ENCODE measurements at places on chromosomes 6 and 20.
A peak's percentile ranks its signal among the peaks of the same experiment; 100 is the strongest.

DNA sequence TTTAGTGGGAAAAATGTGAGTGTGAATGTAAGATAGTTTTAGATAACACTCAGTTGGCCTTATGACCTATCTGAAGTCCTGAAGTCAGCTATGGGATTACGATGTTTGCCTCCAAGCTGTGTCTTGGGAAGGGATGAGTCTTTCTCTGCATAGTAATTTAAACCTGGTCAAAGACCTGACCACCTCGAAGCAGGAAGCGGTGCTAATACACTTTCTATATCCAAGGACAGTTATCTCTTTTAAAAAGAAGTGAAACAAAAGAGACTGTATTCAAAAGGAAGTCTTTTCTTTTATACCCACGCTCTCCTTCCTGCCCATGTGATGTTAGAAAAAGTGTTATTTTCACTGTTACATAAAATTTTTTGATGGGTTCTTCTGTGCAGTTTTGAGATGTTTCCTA, 94.9 kb downstream of the JARID2 start:
- DNase-seq, result no peak

- no peak for DNase-seq
Observed at GRCh38 chr20:23021951-23022350, 13.2 kb upstream of the SSTR4 start.

GRCh38 chr6:158619922-158620801, 24.4 kb downstream of the DYNLT1 start:
- DNase-seq, result no peak

DNA sequence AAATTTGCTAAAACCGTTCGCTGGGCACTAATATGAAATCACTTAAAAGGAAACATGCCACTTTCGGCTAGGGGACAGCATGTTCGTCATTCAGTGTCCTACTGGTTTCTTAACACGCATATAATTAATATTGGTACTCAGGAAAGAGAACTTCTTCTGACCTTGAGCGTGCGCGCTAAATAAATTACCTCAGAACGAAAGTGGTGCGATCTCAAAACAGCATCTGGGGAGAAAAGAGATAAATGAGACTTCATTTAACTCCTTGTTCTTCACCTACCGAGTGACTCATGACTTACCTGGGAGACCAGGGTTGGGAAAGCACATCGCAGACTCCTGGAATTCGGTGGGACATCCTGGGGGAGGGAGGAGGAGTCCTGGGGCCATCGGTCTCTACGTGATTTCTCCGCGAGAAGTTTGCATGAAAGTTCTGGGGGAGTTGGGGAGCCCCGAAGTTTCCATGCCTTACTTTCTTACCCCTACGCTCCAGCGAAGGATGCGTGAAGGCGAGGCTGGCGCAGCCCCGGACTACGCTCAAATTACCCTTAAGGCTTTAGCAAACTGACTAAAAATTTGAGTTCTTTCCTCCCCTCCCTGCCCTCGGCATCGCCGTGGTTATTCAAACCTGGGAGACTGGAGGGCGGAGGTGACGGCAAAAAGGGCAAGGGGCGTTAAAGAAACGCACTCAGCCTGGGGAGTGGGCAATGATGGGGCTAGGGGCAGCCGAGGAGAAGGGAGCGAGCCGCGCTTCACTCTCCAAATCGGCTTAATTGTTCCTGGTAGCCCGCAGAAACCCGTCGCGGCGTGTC, 1.1 kb upstream of the BEND6 start:
- no peak for DNase-seq

GRCh38 chr20:63449796-63450730, 22.4 kb downstream of the KCNQ2 start:
- no peak for DNase-seq

GRCh38 chr6:63904650-63905248, 269.1 kb downstream of the PHF3 start:
- DNase-seq, result no peak

- no peak for DNase-seq
Observed at GRCh38 chr6:34723203-34723602, 26.6 kb upstream of the ILRUN start.

DNA sequence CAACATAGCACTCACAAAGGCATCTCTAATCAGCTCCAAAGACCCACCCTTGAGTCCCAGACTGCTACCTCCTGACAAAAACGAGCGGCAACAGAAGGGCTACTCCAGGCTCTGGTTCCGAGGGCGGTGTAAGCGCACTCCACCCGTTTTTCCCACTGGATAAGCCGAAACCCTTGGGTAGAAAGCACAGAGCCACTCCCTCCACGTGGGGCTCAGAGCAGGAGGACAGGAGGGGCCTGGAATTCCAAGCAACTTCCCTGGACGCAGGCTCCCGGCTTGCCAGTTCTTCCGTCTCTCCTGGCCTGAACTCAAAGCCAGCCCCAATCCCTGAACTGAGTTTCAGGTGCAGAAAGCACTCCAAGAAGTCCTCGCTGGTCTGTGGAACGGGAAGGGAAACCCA, 7.4 kb downstream of the GMEB2 start:
- DNase-seq, result no peak

GRCh38 chr20:49846206-49846807, 33.7 kb downstream of the SLC9A8 start:
- DNase-seq, result peak; percentile 17

- no peak for DNase-seq
Observed at GRCh38 chr20:34940081-34940481, 15.5 kb downstream of the GSS start.

- DNase-seq, result no peak
Observed at GRCh38 chr6:26103141-26103769, 16.0 kb downstream of the HFE start.

DNA sequence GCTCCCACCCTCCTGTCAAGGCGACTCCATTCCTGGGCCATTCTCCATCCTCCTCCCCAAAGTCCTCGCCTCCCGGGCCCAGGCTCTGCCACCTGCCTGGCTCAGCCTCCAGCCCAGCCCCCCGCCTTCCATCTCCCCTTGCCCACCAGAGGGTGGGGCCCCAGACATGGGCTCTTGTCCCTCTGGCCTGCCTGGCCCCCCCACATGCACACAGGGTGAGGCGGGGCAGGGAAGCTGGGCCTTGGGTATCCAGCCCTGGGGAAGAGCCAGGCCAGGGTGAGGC, 95.2 kb downstream of the YTHDF1 start:
- DNase-seq, result no peak

GRCh38 chr6:112841553-112842329, 494.6 kb downstream of the RFPL4B start:
- DNase-seq, result no peak

DNA sequence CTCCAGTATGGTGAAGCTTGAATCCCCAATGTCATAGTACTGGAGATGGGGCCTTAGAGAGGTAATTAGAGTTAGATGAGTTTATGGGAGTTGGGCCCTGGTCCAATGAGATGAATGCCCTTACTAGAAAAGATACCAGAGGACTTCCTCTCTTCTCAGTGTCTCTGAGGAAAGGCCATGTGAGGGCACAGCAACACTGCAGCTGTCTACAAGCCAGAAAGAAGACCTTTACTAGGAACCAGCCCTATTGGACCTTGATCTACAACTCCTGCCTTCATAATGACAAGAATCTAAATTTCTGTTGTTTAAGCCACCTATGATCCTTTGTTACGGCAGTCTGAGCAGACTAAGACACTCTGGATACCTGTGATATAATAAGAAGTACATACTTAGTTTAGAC, 31.4 kb upstream of the AKAP7 start:
- no peak for DNase-seq

GRCh38 chr20:18578581-18578980, 9.3 kb upstream of the DTD1 start:
- DNase-seq, result no peak

DNA sequence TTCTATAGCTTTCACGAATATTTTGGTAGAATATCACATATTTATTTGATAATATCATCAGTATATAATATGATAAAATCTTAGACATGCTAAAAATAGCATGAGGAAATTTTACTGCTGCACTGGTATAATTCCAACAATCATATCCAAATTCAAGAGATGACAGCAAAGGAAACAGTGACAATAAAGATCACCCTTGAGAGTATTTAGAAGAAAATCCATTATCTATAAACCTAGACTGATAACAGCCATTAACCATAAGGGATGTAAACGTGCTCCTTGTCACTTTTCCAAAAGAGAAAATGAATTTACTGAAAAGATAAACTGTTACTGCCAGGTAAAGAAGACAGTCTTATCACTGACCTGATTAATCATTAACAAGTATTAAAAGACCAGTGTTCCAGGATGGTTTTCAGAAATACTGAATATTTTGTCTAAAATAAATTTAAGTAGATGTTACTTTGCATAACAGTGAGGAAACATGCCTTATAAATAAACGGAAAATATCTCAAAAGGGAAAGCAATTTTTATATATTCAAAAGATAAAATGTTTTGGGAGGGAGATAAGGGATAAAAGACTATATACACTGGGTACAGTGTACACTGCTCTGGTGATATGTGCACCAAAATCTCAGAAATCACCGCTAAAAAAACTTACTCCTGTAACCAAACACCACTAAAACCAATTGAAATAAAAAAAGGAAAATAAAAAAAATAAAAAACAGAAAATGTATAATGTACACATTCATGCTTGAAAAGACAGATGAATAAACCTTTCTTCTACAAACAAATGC, 1704.7 kb downstream of the HACE1 start:
- DNase-seq, result no peak

GRCh38 chr6:34746104-34746846, 11.0 kb upstream of the SNRPC start:
- no peak for DNase-seq

- no peak for DNase-seq
Observed at GRCh38 chr6:3506751-3507383, 50.0 kb upstream of the SLC22A23 start.

GRCh38 chr20:44549123-44549522, 27.3 kb upstream of the SERINC3 start:
- DNase-seq, result no peak

DNA sequence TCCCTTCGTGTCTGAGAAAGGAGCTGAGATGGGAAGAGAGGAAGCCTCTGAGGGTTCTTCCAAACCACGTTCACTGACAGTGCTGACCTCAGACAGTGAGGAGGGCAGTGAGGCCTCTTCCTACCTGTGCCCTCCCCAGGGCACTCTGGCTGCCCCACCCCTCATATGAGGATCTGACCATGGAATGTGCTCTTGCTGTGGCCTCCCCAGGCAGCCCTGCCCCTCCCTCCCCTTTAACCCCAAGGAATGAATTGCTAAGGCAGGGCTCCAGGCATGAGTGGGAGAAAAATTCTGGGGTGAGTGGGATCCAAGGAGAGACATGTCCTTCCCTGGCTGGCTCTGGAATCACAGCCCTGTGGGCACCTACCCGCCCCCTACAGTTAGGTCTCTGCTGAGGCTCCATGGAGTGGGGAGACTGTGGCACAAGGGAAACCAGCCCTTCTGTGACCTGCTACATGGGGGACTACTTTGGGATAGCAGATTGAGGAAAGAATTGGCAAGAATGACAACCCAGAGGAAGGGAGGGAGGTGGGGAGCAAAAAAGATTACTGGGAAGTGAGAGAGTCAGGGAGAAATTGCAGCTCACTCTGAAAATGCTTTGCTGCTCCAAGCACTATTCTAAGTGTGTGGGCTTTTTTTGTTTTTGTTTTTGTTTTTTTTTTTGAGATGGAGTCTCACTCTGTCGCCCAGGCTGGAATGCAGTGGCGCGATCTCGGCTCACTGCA, 29.4 kb downstream of the TNXB start:
- DNase-seq, result no peak

DNA sequence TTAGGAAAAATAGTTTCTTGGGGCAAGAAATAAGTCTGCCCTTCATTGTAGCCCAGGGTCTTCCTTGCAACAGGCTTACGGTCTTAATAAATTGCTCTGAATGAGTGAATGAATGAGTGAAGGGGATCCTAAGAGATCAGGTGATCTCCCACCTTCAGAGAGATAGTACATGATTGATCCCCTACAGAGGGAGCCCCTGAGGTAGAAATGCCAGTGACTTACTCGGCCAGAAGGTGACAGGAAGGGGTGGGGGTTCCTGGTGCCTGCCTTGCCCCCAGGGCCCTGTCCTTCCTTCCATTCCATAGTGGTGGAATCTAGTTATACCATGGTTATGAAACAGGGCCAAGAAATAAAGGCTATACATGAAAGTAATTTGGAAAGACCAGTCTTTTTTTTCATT, 215.3 kb upstream of the SSTR4 start:
- DNase-seq, result no peak

DNA sequence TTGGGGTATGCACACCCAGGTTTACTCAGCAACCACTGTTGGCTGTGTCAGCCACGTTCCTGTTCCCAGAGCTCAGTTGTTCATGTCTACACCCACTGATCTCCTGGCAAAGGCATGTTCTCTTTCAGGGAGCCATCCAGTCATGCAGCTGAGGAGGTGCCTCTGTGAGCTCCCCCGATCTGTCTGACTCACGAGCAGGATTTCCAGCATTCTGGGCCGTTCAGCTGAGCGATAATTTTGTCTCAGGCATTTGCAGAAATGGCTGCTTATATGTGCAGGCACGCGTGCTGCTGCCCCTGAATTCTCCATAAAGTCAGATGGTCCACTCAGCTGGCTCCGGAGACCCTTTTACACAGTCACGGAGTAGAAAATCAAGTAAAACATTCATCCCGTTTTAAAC, 78.4 kb upstream of the IYD start:
- DNase-seq, result no peak

- no peak for DNase-seq
Observed at GRCh38 chr20:43662943-43663655, 3.8 kb upstream of the MYBL2 start.

GRCh38 chr6:12113190-12113577, 101.1 kb downstream of the HIVEP1 start:
- DNase-seq, result no peak
